HFFc6 (cell line): ENCODE measurements at places on chromosomes 6 and 20. TPM values are rescaled to one million over a fixed set of nuclear protein-coding genes. Genes with fewer than 3 reads are reported as not detected.

DNA sequence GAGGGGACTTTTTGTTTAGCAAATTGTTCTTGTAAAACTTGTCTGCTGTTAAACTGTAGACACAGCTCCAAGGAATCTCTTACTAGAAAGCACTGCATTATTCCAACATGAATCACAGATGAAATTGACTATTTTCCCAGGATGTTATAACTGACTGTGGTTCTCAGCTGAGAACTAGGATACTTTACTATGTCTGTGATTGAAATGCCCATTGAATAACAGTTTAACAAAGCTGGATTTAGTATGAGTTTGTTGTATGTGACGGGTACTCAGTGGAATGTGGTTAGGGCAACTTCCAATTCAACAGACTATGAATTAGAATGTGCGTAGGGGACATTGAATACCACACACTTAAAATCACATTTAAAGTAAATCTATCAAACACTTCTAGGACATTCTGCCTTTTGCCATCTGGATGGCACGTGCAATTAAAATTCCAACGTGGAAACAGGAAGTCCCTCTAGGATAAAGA, 193.4 kb upstream of the PREP start:
- DNase-seq: peak; percentile 98

- no peak for DNase-seq
Observed at GRCh38 chr20:58660855-58661597, 9.9 kb downstream of the STX16 start.

DNA sequence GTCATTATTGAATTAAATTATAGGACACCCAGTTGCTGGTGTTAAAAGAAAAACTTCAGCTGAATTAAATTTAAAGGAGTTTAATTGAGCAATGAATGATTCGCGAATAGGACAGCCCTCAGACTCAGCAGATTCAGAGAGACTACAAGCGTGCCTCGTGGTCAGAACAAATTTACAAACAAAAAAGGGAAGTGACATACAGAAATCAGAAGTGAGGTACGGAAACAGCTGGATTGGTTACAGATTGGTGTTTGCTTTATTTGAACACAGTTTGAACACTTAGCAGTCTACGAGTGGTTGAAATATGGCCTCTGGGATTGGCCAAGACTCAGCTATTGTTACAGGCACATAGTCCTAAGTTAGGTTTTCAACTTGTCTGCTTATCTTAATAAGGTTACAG, 25.8 kb upstream of the TNFRSF21 start:
- no peak for DNase-seq

GRCh38 chr6:66902457-66902856, 1195.4 kb upstream of the EYS start:
- DNase-seq: no peak

- DNase-seq: no peak
Observed at GRCh38 chr6:35082733-35083403, 58.3 kb downstream of the TCP11 start.

DNA sequence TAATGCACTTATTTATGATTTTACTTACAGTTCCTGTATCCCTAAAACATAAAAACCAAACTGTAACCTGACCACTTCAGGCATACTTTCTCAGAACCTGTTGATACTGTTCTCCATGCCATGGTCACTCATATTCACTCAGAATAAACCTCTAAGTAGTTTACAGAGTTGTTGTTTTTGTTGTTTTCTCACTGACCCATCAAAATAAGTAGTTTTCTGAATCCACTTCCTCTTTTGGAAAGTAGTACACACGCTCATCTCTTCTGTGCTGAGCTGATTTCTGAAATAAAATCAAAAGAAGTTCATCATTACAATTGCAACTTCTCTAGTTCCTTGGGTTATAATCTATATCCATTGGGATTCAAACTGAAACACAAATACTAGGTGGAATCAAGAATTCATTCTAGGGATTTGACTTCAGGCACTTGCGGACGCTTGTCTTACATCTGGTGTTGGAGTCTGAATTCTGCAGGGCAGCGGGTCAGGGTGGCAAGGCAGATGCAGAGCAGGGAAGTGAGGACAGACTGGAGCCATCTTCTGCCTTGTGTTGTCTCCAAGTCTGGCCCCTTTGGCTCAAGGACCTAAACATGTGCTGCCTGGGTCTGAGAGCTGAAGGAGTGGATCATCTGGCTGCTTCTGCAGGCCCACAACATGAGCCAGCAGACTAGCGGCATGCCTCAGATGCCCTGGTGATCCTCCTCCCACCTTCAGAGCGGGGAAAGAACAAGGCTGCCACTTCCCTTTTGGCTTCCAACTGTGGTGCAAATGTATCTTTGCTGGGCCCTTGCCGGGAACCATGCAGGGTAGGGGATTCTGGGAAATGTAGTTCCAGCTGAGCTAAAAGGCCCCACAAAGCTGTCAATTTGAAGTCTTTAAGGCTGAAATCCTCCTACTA, 167.9 kb upstream of the MYLIP start:
- no peak for DNase-seq

TUBB2B gene
- total RNA-seq: 0.29 to 1.2 TPM (median 1.0 TPM) in 3 replicates

DNA sequence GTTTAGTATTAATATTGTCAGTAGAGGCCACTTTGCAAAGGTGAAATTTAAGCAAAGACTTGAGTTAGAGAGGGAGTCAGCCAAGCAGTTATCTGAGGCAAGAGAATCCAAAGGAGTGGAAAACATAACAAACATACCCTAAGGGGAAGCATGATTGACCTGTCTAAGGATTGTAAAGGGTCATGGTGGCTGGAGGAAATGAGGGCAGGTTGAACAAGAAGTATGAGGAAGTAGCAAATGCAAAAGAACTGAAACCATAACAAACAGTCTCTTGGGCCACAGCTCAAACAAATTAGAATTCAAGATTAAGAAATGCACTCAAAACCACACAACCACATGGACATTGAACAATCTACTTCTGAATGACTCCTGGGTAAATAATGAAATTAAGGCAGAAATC, 103.2 kb downstream of the FBXO5 start:
- no peak for DNase-seq
